ENCODE measurements at places on chromosomes 6 and 20.

DNA sequence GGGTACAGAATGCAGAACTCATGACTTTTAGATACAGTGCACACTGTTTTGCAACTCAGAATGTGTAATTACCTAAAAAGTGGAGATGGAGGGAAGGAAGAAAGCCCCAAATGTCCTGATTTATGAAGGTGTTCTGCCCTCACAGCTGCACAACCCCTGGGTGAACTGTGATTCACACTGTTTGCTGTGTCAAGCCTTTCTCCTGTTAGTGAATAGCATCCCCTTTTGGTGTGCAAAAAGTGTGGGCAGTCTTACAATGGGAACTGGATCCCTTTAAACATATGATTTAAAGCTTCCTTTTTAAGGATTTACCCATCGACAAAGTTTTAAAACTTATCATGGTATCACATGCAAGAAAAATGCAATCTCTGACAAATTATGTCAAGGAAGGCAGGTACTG, 633.4 kb upstream of the EPHA7 start:
- peak; percentile 41 for DNase-seq

- no peak for DNase-seq
Observed at GRCh38 chr20:52303281-52303950, 111.8 kb upstream of the ZFP64 start.

DNA sequence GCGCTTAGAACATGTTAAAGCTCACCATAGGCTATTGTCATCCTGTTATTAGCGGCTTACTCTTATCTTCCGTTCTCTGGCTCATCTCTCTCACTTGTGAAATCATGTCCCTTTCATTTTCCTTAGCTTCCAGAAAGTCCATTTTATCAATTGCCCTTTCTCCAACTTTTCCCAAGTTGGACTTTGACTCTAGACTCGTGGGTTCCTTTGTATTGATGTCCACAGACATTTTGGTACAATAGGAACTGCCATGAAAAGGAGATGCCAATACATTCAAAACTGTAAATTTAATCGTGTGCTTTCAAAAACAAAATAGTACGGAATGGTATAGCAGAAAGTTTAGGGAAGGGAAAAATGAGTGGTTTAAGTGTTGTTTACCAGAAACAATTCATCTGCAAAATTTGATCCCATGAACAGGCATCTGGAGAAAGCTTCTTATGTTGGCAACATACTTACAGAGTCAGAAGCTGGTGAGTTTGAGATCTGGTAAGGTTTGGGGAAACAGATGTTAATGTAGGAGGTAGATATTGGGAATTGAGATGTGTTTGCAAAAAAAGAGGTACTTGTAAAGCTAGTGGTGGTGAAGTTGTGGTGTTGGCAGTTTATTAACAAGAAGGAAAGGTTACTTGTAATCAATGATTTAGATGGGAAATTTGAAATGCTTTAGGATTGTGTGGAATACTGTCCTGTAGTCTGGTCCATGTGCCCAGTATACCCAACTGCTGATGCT, 10.2 kb upstream of the HIVEP1 start:
- no peak for DNase-seq

DNA sequence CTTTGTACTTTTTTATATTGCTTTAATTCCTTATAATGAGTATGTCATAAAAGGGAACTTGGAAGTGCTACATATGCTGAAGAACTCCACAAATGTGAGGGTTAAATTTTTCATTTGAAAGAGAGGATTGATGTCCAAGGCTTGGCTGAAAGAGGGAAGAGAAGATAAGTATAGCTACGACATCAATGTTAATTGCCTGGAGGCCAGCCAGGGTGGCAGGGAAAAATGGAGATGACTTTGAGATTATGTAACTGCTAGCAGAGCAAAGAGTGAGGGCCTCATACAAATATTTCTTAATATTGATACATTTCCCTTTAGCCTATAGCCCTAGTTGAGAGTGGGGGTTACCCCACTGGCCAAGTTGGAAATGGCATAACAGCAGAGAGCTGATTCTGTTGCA, 24.8 kb upstream of the RIMS4 start:
- DNase-seq = no peak

DNA sequence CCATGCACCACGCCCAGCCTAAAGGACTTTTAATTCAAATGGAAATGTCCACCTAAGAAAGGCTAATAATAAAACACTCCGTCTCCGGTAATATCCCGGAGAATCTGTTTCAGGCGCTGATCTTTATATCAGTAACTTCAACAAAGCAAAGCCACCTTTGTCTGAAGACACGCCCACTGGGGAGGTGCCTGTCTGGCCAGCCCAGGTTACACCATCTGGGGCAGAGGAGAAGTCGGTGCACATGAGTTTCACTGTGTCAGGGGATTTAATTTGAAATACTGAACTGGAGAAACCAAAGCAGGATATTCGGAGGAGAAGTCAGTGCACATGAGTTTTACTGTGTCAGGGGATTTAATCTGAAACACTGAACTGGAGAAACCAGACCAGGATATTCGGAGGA, 9.4 kb downstream of the SERPINB6 start:
- no peak for DNase-seq

DNA sequence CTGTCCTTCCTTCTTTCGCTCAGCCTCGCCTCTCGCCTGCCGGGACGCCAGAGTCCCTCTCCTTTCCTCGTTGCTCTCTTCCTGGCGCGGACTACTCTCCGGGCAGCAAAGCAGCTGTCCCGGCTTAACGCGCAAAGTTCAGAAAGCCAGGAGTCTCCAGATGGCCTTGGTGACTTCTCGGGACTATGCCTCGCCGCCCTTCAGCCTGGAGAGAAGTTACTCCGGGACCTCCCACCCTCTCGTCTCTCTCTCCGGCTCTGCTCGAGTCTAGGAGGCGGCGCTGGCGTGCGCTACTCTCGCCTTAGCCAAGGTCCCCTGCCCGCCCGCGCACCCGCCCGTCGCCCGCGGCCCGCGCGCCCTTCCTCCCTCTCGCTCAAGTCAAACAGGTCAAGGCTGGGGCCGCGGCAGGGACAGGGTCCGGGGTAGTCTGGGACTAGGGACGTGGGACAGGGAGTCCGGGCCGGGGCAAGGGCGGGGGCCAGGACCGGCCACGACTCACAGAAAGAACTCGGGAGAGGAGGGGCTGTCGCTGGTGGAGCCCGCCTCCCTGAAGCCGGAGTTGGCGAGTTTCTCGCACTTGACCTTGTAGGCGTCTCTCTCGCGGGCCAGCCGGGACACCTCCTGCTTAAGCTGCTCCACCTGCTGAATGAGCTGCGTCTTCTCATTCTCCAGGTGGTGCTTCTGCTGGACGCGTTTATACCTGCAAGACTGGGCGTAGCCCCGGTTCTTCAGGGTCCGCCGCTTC, 1.5 kb downstream of the MAFB start:
- peak; percentile 16 for DNase-seq

- no peak for DNase-seq
Observed at GRCh38 chr6:132954936-132955335, 140.6 kb downstream of the RPS12 start.

- no peak for DNase-seq
Observed at GRCh38 chr6:122066200-122066599, 333.3 kb upstream of the HSF2 start.

DNA sequence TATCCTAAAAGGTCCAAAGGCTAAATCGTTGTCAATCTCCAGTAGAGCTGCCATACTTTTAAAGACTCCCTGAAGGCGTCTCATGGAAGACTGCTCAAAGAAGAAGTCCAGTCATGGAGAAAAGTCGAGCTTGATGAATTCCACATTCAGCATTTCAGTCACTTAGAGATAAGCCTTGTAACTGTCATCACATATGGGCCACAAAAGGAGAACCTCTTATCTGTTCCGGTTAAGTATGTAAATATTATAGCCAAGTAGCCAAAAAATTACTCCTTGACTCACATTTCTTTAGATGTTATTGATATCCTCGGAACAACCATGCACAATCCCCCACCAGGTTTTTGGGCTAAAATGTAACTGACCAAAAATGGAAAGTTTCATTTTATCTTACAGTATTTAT, 9.8 kb upstream of the CNKSR3 start:
- no peak for DNase-seq

DNA sequence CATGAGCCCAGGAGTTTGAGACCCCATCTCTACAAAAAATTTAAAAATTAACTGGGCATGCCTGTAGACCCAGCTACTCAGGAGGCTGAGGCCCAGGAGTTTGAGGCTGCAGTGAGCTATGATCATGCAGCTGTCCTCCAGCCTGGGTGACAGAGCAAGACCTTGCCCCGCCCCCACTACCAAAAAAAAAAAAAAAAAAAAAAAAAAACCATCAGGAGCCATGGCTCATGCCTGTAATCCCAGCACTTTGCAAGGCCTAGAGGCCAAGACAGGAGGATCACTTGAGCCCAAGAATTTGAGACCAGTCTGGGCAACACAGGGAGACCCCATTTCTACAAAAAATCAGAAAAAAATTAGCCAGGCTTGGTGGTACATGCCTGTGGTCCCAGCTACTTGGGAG, 159.1 kb downstream of the SOBP start:
- DNase-seq = no peak

DNA sequence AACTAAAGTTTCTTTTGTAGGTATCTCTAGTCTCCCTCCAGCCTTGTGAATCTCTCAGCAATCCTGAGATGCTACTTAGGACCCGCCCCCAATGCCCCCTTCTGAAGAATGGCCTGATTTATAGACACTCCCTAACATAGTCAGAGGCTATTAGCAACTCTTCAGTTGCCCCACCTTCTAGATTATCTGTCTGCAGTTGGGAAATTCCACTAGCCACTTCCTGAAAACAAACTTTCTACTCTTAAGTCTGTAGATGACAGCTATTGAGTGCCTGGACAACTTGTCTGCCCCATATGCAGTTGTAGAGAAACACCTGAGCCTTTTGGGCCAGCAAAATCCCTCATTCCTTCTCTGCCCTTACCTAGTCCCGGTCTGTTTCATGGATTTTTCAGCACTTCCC, 188.2 kb upstream of the PREP start:
- peak; percentile 57 for DNase-seq

DNA sequence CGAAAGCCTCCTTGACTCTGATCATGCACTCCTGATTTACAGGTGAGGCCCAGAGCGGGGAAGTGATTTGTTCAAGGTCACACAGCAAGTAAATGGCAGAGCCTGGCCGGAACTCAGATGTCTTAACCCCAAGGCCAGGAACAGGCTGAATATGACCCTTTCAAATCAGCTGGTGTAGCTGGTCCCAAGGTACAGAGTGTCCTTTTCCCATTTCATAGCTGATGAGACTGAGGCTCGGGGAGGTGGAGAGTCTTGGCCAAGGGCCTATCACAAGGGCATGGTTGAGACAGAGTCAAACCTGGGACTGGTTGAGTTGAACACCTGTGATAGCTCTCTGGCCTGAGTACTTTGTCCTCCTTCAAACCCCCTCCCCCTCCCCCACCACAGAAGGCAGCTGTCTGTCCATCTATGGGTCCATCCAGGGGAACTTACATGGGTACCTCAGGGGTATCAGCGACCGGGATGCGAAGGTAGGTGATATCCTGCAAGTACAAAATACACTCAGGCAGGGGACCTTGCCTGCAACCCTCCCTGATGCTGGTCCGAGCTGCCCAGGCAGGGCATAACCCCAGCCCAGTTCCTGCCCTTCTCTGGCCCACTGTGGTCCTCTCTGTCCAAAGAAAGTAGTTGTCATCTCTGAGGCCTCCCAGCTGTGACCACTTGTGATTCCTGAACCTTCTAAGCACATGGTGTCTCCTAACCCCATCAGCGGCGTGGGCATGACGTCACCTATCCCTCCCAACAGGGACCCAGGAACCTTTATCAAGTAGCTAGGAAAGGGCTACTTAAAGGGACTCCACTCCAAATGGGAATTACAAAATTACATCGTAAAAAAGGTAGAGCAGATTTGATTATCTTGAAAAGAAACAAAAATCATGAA, 5.6 kb downstream of the DUSP15 start:
- DNase-seq = no peak

DNA sequence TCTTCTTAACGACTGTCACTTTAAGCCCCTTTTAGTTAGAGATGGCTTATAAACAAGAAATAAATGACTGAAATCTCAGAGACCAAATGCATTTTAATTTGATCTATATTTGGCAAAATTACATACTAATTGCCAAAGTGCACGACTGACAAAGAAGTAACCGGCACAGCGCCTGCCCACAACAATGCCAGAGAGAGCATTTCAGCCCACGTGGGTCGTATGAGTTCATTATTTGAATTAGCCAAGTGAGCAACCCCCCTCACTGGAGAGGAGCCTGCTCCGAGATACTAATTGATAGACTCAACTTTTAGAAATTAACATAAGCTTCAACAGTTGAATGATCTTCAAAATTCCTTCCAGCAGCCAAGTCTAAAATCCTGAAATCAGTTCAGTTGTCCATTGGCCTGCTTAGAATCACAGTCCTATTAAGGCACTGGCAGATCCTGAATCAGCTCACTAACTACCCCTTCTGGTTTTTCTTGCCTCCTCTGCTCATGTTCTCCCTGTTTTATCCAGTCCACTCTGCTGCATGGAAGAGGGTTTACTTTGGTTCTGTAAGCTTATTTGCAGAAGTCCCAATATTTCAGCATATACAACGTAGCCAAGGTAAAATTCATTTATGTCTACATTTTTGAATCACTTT, 519.1 kb upstream of the AGPAT4 start:
- DNase-seq = no peak

DNA sequence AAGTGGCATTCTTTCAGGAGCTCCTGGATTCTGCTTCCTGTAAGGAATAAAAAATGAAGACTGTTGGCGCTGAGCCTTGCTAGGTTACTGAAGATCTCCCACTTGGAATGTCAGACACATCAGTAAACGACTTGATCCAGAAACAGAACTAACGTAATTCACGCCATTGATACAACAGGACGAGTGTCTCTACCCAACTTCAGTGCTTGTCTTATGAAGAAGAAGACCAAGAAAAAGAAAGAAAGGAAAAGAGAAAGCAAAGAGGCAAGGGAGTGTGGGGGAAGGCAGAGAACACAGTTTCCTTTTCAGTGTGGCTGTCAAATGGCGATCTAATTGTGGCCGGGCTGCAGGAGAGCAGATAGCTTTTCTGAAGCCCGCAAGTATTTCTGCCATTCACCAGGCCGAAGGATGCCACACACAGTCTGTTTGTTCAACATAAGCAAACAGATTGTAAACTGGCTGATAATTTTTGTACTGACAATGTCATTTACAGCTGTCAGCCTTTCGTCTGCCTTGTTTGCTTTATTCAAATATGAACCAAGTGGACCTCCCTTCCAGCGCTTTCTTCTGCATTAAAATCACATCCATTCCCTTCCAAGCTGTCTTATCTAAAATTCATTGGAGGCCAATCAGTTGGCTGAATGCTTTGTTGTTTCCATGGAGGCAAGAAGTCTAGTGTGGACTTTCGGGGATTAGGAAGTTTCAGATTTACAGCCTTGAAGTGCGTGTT, 180.6 kb downstream of the FOXA2 start:
- no peak for DNase-seq

DNA sequence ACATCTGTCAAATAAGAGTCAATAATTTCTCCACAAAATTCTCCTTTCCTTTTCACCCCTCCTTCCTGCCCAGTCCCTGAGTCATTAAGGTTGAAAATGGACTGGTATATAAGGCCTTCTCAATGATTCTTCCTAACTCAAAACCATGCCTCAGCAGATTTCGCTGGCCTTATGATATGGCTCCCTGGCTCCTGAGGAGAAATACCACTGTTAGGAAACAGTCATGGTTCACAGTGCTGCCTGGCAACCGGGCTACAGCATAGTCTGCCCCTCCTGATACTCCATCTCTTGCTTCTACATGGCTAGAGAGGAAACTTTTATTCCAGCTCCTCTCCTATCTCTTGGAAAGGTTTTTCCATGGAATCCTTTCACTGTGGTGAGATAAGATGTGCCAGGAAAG, 4.7 kb downstream of the UBE2J1 start:
- no peak for DNase-seq
